ENCODE measurements at places on chromosomes 6 and 20.

DNA sequence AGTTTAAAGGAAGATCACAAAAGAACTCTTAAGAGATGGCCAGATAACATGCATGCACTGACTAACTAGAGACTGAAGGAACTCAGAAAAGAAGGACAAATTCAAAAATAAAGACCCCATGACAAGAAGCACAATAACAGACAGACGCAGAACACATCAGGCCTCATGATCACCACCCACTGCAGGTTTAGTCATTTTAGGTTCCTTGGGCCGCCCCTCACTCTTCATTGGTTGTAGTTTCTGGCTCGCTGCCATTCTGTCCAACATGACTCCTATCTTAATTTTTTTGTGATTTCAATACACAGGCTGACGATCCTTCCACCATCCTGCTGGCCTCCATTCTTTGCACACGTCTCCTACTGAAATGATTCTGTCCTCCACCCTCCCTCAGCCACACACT, 21.6 kb downstream of the STX7 start:
- DNase-seq = no peak

- DNase-seq = no peak
Measured at GRCh38 chr6:36714511-36714910, 16.9 kb downstream of the RAB44 start.

- DNase-seq = no peak
Measured at GRCh38 chr6:128314190-128314589, 206.2 kb downstream of the PTPRK start.

DNA sequence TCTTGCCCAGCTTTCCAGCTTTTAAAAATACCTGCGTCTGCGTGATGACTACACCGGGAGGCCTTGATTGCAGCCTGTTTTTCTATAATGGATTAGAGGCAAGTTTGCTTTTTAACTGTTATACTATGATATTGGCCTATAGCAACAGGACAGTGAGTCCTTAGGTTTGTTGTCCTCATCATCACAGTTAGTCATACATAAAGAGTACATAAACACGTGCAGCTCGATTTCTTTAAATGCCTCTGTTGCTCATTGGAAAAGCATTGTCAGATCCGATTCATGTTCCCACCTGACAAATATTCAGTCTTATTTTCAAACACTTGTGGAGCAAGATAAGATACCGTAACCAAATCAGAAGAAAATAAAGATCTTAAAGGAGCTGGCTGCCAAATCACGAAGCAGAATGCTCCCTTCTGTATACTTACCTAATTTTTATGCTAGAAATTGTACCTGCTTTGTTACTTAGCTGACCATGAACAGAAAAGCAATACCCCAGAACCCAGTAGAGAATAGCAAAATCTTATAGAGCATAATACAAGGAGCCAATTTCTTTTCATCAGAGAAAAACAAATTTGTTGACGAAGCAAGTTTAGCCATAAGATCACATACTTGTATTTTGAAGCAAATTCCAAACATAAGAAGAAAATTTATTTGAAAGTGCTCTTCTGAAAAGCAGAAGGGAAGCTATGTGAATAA, 100.4 kb downstream of the TMEM200A start:
- DNase-seq = no peak

DNA sequence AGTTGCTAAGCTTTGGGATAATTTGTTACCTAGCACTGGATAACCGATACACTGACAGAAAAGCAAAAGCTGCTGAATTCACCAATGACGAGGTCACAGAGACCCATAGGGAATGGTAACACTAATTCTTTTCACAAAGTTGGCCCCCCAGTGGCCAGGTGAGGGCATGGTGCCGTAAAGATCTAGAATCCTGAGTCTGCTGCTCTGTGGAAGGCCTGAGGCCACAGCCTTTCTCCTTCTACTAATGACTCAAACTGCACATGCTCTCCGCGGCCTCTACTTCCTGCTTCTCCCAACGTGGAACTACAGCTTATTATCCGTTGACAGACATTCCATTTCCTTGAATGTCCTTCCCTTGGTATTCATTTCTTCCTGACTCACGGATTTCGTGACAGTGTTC, 127.1 kb downstream of the OPRM1 start:
- no peak for DNase-seq

DNA sequence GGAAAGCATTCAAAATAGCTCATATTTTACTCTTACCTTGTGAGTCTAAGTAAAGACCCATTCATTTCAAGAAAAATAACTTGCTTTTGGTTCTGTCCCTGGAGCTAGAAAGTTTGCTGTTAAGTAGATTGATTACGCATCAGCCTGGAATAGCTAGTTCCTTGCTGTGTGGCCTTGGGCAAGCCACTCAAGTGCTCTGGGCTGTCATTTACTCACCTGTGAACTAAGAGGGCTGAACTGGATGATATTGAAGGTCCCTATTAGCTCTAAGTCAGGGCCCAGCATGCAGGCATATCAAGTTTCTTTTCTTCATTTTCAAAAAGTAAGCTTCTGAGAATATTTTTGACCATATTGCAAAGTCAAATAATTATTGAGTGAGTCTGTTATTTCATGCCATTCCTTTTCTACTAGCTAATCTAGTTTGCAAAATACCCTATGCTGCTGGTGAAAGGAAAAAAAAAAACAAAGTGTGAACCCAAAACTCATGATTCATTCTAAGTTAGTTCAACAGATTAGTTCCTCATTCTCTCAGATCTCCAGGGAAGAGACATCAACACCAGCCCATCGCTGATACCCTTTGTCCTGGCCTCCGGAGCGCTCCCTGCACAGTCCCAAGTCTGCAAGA, 106.5 kb upstream of the GMDS start:
- DNase-seq = no peak

DNA sequence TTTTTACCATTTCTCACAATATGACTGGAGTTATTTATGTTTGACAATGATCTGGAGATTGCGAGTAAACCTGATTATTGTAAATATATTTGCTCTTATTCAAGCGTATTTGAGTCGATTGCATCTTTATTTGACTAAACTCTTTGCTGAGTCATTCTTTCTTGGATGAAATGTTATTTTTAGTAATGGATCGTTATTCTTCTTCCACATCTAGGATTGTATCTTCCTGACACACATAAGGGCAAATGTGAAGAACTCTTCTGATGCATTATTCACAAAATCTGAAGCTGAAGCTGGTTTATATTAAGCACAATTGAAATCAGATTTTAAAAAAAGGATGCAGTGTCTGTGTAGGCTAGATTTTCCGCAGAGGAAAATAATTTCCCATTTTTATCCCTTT, 68.2 kb downstream of the SEL1L2 start:
- DNase-seq = no peak

Measured in NCI-H146 (cell line).